ENCODE measurements at places on chromosomes 4 and X. TPM values are rescaled to one million over a fixed set of nuclear protein-coding genes. Genes with fewer than 3 reads are reported as not detected.

GRCh38 chrX:42269186-42269585 lies 345.8 kb upstream of the CASK start:
- no peak for DNase-seq

GRCh38 chrX:50705042-50705441 lies 109.0 kb downstream of the SHROOM4 start:
- DNase-seq = no peak

DNA sequence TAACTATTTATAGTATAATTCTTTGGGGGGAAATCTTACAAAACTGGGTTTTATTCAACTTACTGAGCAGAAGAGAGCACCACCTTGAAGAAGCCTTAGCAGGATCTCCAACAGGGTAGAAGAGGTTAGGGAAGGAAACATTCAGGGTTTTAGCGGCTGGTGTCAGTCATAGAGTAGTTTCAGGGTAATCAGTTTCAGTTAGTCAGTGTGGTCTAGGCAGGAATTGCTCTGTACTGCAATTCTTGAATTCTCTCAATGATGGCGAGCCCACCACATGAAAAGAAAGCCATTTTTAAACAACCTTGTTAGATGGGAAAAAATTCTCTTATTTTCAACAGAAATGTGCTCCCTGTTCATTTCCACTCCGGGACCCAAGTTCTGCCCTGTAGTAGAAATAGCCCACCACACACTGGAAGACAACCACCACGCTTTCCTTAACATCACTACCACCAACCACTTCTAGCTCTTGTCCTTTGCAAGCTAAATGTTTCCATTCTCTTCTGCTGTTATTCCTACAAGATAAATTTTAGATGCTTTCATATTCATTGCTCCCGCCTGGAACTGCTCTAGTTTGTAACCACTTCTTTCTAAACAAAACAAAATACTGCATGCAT lies 25.9 kb downstream of the COL25A1 start:
- no peak for DNase-seq

GRCh38 chrX:115363372-115363771 lies 73.9 kb downstream of the LUZP4 start:
- DNase-seq = no peak

DNA sequence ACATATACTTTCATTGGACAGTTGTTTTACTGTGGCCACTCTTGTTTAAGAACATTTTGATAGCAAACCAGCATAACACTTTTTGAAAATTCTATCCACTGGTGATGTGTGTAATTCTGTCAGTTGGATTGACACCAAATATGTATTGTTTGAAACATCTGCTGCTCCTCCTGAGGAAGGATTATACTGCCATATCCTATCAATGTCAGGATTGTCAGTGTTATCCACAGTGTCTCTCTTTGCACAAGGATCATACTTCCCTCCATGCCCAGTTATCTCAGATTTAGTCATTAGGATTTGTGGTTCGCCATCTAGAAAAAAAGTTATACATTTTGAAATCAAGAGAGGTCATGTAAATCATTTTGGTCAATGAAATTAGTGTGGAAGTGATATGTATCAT lies 1859.6 kb downstream of the C4orf33 start:
- DNase-seq = no peak

ETDB gene
- total RNA-seq = not detected

NOX1 gene
- not detected for total RNA-seq

CLIC2 gene
- 21.5 TPM for total RNA-seq

SPANXB1 gene
- total RNA-seq = not detected

HERC5 gene
- total RNA-seq = 13.7 TPM

All from ovary (tissue), 10 donors.